ENCODE measurements at places on chromosomes 1 and 21.

DNA sequence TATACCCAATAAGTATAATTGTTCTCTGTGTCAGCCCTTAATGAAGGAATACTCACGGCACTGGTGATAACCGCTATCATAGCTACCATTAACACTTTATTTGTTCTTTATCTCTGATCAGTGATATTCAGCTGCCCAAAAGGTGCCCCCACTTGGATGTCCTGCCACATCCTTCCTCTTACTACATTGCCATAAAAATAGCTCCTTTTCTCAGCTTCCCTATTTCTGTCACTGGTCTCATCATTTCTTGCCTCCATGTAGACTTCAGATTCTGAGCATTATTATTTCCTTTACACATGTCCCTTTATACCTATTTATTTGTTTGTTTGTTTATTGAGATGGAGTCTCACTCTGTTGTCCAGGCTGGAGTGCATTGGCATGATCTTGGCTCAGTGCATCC, 2.7 kb upstream of the RAB29 start:
- ATAC-seq: no peak

DNA sequence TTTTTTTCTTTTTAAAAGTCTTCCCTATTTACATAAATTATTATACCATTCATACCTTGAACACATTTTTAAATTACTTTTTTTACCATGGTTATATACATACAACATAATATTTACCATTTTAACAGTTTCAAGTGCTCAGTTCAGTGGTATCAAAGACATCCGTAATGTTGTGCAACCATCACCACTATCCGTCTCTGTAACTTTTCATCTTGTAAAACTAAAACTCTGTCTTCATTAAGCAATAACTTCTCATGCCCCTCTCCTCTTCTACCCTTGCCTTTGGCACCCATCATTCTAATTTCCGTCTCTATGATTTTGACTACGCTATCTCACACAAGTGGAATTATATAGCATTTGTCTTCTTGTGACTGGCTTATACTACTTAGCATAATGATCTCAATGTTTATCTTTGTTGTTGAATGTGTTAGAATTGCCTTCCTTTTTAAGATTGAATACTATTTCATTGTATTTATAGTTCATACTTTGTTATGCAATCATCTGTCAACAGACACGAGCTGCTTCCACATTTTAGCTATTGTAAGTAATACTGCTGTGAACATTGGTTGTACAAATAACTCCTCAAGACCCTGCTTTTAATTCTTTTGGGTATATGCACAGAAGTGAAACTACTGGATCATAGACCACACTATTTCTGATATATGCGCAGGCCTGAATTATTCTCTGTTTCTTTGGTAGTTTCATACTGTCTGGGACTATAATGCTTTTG, 689.5 kb upstream of the NCAM2 start:
- no peak for ATAC-seq

GRCh38 chr1:156119503-156120209, 5.1 kb downstream of the LMNA start:
- ATAC-seq: peak; percentile 13

DNA sequence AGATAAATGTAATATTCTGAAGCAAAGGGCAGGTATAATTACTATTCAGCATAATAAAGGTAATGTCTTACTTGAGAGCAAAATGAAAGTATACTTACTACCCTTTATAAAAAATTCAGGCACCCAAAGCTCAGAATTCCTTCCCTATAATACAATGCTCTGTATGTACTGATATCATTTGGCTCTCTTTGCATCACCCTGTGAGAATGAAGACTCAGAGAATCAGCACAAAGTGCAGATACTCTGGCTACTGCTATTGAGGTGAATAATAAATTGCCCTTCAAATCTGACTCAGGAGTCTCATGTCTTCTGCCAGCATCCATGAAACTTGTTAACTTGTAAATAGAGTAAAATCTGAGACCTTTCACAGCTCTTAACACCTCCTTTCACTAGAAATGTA, 108.5 kb upstream of the KCTD3 start:
- peak; percentile 56 for ATAC-seq

DNA sequence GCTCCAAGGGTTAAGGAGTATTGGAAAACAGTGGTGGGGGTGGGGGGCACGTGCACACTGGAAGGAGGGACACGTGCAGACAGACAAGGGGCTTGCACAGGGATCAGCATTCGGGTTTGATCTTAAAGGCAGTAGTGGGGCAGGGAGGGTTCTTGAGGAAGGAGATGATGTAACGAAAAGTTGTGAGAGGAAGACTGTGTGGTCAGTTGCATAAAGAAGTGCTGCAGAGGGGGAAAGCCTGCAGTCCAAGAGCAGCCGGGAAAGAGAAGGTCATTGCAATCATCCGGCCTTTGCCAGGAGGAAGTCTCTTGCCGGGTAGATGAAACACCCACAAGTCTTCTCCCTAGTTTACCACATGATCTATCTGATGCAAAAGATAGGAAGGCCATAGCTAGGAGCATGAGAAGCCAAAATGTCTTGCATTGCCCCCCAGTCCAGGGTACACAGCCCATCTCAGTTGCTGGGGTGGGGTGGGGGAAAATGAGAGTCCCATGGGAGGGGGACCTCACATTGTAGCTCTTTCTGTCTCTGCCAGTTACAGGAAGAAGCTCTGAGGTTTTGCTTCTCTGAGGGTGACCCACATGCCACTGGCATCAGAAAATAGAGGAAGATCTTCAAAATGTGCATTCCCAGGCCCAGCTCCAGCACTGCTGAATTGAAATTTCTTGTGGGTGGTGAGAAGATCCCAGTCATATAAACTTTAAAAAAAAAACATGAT, 202.5 kb upstream of the RAB4A start:
- no peak for ATAC-seq

GRCh38 chr1:29270929-29271521, 34.7 kb downstream of the PTPRU start:
- ATAC-seq: peak; percentile 73

- no peak for ATAC-seq
Observed at GRCh38 chr1:28035420-28035819, 53.0 kb downstream of the EYA3 start.

DNA sequence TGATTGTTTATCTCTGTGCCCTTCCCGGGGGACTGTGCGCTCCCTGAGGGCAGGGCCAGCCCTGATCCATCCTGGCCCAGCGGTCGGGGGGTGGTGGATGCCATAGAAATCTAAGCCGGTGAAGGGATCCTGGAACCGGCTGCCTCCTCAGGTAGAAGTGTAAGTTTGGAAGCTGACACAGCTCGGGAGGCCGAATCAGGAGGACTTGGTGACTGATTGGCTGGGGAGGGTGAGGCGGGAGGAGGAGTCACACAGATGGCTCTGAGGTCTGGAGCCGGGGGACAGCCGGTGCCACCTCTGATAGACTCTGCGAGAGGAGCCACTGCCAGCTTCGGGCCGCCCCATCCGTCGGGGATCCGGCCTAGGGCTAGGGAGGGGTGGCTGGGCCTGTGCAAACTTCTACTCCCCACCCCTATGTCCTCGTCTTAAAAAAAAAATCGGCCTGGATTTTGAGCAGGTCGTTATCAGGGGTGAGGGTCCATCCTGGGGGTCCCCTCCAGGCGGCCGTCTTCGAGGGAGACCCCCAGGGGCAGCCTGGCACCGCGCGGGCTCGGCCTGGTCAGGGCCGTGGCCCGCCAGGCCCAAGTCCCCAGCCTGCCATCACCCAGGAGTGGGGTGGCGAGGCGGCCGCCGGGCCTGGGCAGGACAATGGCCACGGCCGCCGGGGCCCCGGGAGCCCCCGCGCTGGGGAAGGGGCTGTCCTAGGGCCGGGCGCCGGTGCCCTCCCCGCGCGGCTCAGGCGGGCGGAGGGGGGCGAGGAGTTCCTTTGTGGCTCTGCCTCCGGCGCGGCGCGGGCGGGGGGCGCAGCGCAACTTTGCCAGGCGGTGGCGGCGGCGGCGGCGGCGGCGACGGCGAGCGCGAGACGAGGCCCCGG, 708 bp upstream of the ZNF362 start:
- peak; percentile 51 for ATAC-seq

DNA sequence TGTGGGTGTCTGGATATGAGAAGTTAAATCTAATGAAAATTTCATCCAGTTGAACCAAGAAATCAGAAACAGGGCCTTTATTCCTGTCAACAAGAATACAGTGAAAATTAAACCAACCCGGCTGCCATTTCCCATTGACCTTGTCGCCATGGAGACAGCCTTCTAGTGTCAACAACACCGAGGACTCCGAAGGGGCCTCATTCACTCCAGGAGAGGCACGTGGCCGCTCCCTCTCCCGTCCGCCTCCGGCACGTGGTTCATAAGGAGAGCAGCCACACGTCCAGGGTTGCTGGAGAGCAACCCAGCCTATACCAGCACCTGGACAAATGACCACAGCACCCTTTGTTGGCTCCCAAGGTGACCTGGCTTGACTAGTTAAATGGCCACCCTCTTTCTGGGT, 120.3 kb upstream of the VAMP3 start:
- peak; percentile 67 for ATAC-seq

- no peak for ATAC-seq
Observed at GRCh38 chr1:30471307-30471706, 252.1 kb downstream of the MATN1 start.
